ENCODE measurements at places on chromosomes 3 and 15.
A peak's percentile ranks its signal among the peaks of the same experiment; 100 is the strongest.

- no peak for DNase-seq
Measured at GRCh38 chr3:2158828-2159227, 60.2 kb downstream of the CNTN4 start.

DNA sequence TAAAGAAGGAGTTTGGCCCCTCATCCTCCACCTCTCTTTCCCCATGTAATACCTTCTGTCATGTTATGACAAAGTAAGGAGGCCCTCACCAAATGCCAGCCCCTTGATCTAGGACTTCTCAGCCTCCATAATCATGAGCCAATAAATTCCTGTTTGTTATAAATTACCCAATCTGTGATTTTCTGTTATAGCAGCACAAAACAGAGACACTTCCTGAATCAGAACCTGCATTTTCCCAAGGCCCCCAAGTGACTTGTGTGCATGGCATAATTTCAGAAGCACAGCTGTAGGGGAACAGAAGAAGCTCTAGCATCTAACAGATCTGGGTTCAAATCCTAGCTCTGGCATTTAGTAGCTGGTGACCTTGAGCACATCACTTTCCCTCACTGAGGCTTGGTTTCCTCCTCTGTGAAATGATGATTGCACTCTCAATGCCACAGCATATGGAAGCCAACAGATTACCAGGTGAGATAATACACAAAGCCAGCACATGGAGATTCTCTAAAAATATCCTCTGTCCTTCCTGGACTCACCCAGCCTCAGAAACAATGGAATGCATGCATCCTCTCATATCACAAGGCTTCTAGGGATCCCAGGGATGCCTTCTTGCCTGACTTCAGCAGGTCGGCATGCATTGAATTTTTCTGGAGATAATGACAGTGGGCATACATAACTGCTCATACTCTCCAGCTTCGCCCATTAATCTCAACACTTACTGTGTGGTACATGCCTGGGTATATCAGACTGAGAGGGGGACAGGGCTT, 26.3 kb downstream of the TLNRD1 start:
- DNase-seq, result peak; percentile 13

DNA sequence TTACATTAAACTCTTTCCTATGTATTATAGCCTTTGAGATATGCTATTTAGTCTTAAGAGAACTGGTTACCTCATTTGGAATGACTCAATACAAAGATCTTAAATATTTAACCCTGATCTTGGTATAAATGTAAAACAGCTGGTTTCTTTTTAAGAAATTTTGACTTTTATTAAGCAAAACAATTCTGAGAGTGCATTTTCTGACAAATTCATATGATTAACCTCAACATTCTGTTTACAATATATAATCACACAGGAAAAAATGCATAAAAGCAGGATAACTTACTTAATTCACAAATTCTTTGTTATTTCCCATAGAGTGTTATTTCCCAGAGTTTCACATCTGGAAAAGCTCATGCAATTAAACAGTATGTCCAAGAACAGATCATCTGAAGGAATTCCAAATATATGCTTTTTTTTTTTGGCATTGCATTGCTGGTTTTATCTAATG, 400.4 kb upstream of the THBS1 start:
- DNase-seq, result peak; percentile 95

- no peak for DNase-seq
Measured at GRCh38 chr15:80932513-80932815, 57.2 kb downstream of the MESD start.

- peak; percentile 45 for DNase-seq
Measured at GRCh38 chr3:138187296-138188012, at the start of gene ARMC8. Gene ARMC8, plus strand, starts transcription at chr3:138187301. Its CDS starts 254 bp downstream, at chr3:138187555.

- DNase-seq, result no peak
Measured at GRCh38 chr3:193621127-193621526, 28.1 kb downstream of the OPA1 start.

- DNase-seq, result no peak
Measured at GRCh38 chr15:81351651-81352050, 22.4 kb downstream of the TMC3 start.

- DNase-seq, result no peak
Measured at GRCh38 chr3:32181796-32182195, 56.7 kb upstream of the CMTM8 start.

- no peak for DNase-seq
Measured at GRCh38 chr3:145971186-145971585, 189.8 kb downstream of the PLOD2 start.

DNA sequence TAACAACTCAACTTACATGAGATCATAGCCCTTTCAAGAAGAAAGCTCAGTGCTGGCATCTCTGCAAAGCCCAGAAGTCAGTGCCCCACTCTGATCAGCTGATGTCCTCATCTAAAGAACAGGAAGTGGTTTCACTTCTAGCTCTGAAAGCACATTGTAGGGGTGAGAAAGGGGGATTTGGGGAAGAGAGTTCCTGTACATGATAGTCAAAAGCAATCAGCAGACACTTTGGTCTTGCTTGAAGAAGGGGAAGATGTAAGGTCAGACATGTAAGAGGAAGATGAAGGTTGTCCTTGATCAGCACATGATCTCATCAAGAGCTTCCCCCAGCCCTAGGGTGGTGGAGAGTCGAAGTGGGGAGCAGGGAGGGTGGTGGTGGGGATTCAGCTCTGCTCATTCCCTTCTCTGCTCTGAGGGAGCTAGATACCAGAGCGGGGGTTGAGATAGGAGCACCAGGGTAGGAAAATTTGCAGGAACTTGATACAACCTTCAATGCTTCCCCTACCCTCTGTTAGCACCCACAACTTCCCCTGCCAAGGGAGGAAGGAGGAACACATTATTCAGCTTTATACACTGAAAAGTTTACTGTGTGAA, 76.4 kb upstream of the ETV5 start:
- no peak for DNase-seq

DNA sequence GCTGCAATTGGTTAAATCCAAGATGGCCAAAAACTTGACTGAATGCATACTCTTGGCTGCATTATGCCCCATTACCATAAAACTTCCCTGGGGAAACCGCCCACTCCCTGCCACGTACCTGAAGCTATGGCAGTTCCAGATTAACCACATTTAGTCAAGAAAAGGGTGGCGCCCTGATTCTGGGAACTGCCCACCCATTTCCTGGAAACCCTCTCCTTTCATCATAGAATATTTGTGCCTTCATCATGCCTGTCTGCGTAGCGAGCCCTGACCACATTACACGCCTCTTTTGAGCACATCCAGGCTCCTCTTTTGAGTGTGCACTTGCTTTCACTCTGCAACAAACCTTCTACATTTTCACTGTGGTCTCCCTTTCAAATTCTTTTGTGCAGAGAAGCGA, 5.2 kb downstream of the LINS1 start:
- DNase-seq, result no peak

- no peak for DNase-seq
Measured at GRCh38 chr3:115513416-115513800, 109.9 kb upstream of the GAP43 start.

GRCh38 chr3:171274222-171274621, 186.0 kb downstream of the TNIK start:
- no peak for DNase-seq

- DNase-seq, result peak; percentile 56
Measured at GRCh38 chr3:145936971-145937370, 224.0 kb downstream of the PLOD2 start.

DNA sequence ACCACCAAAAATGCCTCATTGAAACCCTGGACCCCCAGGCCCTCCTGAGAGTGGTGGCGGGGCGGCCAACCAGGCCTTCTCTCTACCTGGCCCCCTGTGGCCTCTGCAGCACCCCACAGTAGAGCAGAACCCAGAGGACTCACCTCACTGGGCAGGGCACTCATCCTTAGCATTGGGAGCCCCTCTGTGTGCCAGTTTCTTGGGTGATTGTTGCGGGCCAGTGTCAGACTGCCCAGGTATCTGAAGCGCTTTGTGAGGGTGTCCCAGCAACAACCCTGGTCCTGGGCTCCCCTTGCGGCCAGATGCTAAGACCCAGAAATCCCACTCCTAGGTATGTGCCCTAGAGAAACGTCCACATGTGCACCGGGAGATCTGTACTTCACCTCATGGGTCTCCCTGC, 20.7 kb upstream of the MRPS22 start:
- no peak for DNase-seq

DNA sequence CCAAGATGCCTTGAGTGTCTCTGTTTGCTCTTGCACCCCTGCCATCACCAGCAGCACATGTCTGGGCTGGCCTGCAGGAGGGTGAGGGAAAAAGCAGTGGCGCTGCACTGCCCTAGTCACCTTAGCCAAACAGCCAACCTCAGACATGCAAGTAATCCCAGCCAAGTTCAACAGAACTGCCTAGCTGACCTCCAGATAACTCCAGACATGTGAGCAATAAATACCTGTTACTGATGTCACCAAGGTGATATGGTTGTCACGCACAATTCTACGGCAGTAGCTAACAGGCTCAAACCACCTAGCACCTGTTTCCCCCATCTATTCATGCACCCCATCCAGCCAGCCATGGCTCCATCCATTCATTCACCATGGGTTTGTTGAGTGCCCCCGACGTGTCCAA, 99.9 kb downstream of the SRGAP3 start:
- no peak for DNase-seq

- DNase-seq, result no peak
Measured at GRCh38 chr15:33649217-33649933, 318.9 kb upstream of the CHRM5 start.

DNA sequence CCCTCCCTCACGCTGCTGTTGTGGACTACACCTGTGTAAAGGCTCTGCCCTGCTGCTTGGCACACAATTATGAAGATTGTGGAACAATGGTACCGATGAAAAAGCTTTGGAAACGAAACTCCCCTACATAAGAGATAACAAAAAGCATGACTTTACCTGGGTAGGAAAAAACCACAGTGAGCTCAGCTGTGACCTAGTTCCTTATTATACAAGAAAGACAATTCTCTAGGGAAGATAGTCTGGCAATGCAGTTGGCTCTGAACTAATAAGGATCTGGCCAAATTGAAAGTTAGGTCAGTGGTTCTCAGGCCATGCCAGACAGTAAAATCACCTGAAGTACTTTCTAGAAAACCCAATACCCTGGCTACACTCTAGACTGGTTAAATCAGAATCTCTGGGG, 16.1 kb downstream of the CLEC3B start:
- no peak for DNase-seq

DNA sequence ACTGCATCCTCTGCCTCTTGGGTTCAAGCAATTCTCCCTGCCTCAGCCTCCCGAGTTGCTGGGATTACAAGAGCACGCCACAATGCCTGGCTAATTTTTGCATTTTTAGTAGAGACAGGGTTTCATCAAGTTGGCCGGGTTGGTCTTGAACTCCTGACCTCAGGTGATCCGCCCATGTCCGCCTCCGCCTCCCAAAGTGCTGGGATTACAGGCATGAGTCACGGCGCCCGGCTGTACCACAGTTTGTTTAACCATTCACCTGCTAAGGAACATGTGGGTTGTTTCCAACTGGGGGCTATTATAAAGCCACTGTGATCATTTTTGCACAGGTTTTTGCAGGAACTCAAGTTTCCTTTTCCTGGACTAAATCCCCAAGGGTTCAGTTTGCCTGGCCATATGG, 123.2 kb upstream of the RAP2B start:
- no peak for DNase-seq

DNA sequence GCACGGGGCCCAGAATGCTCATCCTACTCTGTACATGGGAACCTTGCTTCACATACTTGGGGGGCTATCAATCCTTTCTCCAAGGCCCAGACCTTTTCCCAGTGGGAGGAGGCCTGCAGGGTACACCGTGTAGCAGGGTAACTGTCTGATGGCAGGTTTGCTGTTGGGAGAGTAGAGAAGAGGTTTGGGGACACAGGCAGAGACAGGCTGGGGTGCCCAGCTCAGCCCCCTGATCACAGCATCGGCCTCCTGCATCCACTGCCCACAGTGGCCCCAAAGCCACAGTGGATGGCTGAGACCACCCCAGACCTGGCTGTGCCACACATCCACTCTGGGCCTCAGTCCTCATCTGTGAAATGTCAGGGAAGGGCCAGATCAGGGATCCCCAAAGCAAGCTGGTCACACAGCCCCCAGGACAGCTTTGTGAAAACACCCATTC, 5.6 kb downstream of the CHRNA3 start:
- no peak for DNase-seq

DNA sequence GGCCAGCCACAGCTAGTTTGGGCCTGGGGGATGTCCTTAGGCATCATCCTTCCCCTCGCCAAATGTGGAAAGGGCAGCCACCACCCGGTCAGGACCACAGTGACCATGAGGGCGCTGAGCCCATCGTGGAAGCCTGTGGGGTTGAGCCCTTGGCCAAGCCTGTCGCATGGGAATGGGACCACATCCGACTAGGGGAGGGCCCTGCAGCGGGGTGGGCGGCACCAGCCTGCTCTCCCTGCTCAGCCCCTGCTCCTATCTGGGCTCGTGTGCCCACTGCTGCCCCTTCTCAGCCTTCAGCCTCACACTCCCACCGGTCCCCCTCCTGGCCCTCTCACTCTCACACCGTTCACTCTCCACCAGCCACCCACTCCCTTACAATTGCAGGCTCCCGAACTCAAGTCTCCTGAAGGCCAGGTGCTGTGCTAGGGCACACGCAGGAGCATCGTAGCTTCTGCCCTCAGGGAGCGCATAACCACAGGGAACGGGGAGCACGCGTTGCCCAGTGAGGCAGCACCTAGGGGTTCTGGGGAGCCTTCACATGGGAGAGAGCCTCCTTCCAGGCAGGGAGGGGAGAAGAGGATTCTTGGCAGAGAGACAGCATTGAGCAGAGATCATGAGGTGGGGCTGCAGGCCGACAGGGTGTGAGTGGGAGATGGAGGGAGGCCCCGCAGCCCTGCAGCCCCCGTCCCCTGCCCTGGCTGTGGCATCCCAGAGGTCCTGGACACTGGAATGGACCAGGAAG, 26.1 kb downstream of the LOXL1 start:
- no peak for DNase-seq

- DNase-seq, result peak; percentile 62
Measured at GRCh38 chr3:173066044-173067004, 74.7 kb downstream of the SPATA16 start.

DNA sequence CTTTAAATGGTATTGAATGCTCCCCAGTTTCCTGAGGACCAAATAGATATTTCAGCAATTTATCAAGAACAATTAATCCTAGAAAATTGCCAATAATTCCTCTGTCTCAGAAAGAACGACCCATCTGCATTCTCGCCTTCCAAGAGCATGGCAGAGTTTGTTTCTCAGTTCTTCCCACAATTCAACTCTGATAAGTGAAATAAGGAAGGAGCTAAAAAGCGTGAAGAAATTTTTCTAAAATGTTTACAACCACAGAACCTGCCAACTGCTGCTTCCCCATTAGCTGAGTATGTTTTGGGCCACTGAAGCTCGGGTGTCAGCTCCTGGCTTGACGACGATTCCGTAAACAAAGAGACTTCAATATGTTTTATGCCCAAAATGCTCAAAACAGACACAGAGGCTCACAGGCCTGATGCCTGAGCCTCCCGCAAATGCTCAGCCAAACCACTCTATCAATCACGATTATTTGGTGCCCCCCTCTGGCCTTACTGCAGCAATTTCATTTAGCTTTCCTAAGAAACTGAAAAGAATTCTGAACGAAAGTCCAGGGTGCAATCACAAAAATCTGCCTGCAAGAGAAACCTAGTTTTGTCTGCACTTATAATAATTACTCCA, 259.2 kb upstream of the CCDC54 start:
- peak; percentile 85 for DNase-seq

All from fibroblast of skin of scalp (primary cell).